ENCODE measurements at places on chromosomes 5 and 9.

GRCh38 chr5:40754381-40755092 lies 1.2 kb downstream of the TTC33 start:
- DNase-seq = no peak

GRCh38 chr5:113293975-113294310 lies 140.8 kb downstream of the TSSK1B start:
- no peak for DNase-seq

GRCh38 chr5:76742583-76742982 lies 26.7 kb downstream of the F2R start:
- DNase-seq = no peak

- DNase-seq = no peak
Measured at GRCh38 chr9:18233776-18234445, 240.0 kb upstream of the ADAMTSL1 start.

GRCh38 chr9:82367016-82367415 lies 378.4 kb downstream of the SPATA31D1 start:
- DNase-seq = no peak
